GM19239 (cell line): ENCODE measurements at places on chromosomes 11 and 22.

GRCh38 chr22:29821291-29822016 is 16.6 kb downstream of the ASCC2 start:
- no peak for DNase-seq

DNA sequence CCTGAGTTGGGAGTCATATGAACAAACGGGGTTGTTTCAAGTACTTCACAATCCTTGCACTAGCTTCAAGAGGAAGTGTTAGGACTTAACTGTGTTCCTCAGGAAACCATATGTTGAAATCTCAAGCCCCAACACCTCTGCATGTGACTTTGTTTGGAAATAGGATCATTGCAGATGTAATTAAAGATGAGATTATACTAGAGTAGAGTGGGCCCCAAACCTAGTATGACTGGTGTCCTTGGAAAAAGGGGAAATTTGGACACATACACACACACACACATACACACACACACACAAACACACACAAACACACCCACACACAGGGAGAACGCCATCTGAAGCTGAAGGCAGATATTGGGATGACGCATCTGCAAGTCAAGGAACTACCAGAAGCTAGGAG is 6.4 kb upstream of the CEP295 start:
- no peak for DNase-seq

DNA sequence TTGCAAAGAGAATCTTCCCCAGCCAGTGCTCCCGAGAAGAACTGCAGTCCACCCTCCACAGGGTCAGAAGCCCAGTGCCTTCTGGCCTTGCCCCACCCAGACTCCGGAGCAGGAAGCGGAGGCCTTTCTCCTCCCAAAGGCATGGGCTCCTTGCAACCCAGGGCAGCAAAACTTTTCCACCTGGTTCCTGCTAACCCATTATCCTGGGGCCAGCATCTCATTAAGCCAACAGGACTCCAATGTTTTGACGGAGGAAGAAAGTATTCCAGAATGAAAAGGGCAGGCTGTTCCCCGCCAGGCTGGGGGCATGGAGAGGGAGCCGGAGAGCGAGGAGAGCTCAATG is 88.1 kb downstream of the RTL6 start:
- DNase-seq: no peak

GRCh38 chr22:50218996-50219727 is 18.4 kb downstream of the SELENOO start:
- no peak for DNase-seq

- DNase-seq: no peak
These were observed 15.6 kb downstream of the ZBED4 start for GRCh38 chr22:49869086-49869830.
